ENCODE measurements at places on chromosomes 3 and 15.

DNA sequence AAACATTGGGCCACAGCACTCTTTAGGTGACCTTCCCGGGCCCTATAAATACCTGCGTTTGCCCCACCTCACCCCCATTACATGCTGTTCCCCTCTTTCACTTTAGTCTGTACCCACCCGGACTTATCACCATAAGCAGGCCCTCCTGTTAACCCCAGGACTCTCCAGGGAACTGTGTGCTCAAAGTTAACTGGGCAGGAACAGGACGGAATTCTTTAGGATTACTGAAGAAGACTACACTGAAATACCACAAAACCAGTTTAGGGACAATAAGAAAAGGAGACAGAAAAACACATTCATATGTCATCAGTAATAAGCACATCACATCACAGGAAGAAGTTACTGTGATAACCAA lies 45.5 kb downstream of the FSIP1 start:
- no peak for DNase-seq

GRCh38 chr15:89781055-89781454 lies 4.9 kb downstream of the MESP2 start:
- no peak for DNase-seq

DNA sequence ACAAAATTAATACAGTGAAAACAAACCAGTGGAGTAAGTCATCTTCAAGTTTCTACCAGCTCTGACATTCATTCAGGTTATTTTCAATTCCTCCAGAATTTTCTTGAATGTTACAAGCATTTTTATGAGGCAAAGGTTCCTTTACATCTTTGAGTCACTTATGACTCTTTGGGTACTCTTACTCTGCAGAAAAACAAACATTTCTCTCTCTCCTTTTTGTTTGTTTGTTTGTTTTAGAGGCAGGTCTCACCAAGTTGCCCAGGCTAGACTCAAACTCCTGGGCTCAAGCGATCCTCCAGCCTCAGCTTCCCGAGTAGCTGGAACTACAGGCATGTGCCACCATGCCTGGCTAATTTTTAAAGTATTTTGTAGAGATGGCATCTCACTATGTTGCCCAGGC lies 233.5 kb downstream of the ADAMTSL3 start:
- no peak for DNase-seq

DNA sequence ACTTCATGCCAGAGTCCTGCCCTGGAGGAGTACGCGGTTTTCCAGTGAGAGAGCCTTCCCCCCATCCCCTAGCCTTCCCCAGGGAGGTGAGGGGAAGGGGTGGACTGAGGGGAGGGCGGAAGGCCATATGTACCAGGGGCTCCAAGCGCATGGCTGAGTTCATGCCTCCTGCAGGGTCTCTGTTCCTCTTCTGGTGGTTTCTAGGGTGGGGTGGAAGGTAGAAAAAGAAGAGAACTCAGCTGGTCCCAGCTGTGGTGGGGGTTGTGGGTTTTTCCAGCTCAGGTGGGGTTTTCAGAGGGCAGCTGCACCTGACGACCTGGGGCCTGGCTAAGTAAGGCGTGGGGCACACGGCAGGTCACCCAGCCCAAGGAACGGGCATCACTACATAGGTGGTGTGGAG lies 10.7 kb upstream of the IQSEC1 start:
- DNase-seq: no peak

- DNase-seq: no peak
Observed at GRCh38 chr15:26981492-26981891, 10.5 kb downstream of the GABRG3 start.

DNA sequence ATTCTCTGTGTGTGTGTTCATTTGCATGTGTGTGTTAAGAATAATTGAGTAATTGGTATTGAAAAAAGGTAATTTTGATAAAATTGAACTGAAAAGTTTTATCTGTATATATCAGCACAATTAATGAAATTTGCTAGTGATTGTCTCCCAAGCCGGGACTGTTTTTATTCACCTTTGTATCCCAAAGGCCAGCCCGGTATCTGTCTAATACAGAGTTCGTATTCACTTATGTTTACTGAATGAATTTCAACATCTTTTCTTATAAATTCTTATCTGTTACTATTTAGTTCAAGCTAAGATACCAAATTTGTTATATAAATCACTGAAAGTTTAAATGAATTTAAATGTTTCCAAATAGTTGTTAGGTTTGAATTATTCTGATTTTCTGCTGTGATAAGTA lies 394.0 kb upstream of the NAALADL2 start:
- DNase-seq: no peak

- no peak for DNase-seq
Observed at GRCh38 chr3:37808656-37809055, 53.0 kb upstream of the CTDSPL start.

GRCh38 chr3:180548050-180548449 lies 53.9 kb upstream of the TTC14 start:
- DNase-seq: no peak

DNA sequence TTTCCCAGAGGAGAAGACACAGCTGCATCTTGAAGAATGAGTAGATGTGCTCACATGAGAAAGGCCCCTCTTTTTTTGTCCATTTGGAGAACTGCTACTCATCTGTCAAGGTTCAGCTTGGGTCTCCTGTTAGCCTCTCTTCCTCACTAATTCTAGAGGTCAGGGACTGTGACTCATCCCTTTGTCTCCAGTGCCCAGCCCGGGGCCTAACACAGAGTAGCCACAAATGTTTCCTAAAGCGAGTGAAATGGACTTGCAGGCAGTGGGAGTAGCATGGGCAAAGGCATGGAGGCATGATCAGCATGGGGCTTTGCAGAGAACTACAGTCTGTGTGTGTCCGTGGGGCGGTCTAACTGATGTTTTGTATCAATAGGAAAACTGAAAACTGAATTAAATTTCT lies 33.9 kb upstream of the MRPS22 start:
- DNase-seq: no peak

GRCh38 chr3:143935678-143936077 lies 35.9 kb upstream of the DIPK2A start:
- no peak for DNase-seq

- no peak for DNase-seq
Observed at GRCh38 chr3:108487439-108487838, 23.0 kb downstream of the MYH15 start.

DNA sequence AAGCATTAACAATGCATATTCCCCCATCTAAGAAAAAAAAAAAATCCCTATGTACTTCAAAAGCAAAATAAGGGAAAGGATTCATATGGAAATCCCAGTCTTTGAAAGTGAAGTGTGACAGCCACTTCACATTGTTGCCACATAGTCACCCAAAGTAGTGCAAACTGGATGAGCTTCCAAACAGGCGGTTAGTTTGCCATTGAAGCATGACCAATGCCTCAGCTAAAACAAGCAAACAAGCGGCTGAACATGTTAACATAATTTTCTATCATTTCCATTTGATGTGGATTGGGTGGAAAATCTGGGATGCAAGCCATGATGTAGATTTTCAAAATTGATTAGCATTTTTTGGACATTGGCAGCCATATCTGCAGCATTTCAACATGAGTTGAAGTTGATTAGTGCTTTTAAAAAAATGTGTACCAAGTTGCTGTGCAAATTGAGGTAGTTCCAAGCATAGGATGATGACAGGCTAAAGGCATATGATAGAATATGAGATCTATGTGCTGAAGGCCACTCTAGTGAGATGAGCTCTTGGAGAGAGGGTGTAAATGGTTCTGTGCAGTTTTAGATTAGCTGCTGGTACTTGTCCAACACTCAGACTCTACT lies 405.2 kb downstream of the NR2F2 start:
- no peak for DNase-seq

- no peak for DNase-seq
Observed at GRCh38 chr15:55799291-55800212, 56.6 kb upstream of the PRTG start.

DNA sequence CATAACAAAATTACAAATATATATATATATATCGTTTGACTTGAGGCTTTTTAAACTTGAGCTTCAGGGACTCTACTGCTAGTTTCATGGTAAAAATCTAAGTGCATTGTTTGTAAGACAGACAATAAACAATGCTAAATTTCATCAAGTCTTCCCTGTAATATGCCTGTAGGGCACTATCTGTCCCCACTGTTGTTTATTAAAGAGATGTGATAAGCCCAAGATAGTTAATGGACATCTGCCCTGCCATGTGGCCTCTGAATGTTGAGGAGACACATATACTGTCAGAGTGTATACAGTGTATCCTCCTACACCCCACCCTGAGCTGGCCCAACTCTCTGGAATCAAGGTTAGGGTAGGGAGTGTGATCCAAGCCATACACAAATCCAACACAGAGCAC lies 15.1 kb upstream of the EIF1B start:
- no peak for DNase-seq

GRCh38 chr3:146077181-146077580 lies 83.8 kb downstream of the PLOD2 start:
- DNase-seq: no peak

DNA sequence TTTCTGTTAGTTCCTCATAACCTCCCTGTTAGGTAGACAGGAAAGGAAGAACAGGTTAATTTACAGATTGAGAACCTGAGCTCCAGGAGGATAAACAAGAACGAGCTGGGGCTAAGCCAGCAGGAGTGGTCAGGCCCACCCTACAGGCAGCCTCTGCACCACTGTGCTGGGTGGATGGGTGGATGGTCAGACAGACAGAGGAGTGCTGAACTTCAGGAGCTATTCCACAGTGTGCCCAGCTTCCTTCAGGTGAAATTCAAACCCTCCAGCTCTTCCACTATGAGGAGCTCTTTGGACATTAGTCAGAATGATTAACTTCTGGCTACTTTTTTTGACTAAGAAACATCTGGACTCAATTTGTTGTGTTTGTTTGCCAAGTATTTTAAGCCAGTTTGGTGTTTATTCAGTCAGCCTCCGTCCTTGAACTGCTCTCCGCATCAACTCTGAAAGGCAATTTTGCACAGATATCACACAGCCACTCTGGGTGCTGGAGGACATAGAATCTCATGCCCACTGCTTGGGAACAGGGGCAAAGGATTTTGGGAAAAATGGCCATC lies 361.9 kb downstream of the CLSTN2 start:
- peak; percentile 35 for DNase-seq

GRCh38 chr3:21751886-21752285 lies 876 bp upstream of the ZNF385D start:
- DNase-seq: no peak

- no peak for DNase-seq
Observed at GRCh38 chr3:18747383-18747782, 322.2 kb upstream of the SATB1 start.

DNA sequence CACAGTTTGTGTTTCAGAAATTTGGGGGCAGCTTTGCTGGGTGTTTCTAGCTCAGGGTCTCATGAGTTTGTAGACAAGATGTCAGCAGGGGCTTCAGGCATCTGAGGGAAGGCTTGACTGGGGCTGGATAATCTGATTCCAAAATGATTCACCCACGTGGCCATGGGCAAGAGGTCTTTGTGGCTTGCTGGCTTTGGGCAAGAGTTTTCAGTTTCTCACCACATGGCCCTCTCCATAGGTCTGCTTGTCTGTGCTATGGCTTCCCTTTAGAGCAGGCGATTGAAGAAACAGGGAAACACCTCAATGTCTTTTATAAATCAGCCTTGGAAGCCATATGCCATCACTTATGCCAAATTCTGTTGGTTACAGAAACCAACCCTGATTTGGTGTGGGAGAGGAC lies 11.9 kb downstream of the RPS27L start:
- no peak for DNase-seq

DNA sequence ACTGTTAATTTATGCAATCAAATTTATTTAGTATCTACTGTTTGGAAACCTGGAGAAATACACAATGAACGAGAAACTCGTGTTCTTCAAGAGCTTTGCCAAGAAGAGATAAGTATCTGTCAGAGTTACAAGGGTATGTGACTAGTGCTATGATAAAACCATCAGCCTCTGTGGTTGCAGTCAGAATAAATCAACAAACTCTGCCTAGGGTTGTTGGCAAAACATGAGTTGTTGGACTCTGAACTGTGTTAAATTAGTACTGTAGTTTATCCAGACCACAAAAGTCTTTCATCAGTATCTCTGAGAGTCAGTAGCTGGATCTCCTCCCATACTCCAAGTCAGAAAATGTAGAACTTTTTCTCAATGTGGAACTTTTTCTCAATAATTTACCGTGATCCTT lies 918.4 kb downstream of the NAALADL2 start:
- DNase-seq: peak; percentile 9

DNA sequence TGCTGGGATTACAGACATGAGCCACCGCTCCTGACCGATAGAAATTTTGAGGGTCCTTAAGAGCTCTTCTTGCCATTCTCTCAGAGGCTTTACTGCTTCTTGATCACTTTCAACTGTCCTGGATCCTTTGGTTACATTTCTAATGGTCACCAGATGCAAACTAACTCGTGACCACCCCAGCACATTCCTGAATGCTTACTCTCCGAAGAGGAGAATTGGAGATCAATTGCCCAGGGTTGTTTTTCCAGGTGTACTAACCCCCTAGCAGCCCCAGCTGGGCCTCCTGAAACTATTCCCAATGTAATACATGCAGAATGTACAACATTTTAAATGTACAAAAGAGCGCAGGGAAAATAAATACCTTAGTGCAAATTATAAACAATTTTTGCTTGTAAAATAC lies 65.1 kb upstream of the TBL1XR1 start:
- DNase-seq: no peak

DNA sequence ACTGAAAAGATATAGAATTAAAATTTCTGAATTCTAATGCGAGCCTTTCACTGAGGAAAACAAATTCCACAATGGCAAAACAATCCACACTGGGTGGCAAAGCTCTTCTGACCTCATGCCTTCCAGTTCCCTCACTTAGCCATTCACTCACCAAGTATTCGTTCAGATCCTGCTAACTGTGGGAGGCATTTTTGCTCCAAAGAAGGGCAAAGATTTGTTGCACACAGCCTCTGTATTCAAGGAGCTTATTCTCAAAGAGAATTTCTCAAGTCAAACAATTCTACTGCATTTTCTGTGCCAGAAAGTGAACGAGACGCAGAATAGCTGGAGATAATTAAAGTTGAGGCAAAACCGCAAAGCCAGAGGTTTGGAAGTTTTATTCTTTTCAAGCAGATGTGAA lies 77.3 kb downstream of the CPNE4 start:
- no peak for DNase-seq

DNA sequence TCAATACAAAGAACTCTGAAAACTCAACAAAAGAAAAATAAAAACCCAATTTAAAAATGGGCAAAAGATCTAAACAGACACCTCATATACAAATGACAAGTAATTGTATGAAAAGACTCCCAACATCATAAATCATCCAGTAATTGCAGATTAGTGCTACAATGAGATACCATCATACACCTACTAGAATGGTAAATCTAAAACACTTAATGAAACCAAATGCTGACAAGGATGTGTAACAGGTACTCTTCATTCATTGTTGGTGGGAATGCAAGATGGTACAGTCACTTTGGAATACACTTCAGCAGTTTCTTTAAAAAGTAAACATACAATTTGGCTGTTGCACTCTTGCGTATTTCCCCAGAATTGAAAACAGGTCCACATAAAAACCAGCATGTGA lies 68.4 kb downstream of the LHFPL4 start:
- DNase-seq: no peak

GRCh38 chr3:136750209-136750896 lies 1.8 kb downstream of the STAG1 start:
- DNase-seq: no peak
